ENCODE measurements at places on chromosomes 4 and X.
A peak's percentile ranks its signal among the peaks of the same experiment; 100 is the strongest.

- peak; percentile 42 for DNase-seq
Measured at GRCh38 chr4:3708103-3708510, 58.1 kb upstream of the ADRA2C start.

DNA sequence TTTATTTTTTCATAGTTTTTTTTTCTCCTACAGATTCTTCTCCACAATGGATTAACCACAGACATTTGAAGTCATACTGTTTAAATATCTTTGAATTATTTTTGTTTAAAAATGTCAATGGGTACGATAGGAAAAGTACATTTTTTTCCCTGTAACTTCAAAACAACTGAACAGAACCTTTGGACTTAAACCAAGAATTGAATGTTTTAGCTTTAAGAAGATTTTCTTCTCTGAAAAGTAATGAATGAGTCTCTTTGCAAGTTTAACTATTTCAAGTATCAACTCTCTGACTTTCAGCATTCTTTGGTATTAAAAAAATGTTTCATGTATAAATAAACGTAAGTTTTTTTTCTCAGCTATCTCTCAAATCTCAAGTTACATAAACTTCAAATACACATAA lies 364.3 kb downstream of the FBXO8 start:
- DNase-seq = no peak

DNA sequence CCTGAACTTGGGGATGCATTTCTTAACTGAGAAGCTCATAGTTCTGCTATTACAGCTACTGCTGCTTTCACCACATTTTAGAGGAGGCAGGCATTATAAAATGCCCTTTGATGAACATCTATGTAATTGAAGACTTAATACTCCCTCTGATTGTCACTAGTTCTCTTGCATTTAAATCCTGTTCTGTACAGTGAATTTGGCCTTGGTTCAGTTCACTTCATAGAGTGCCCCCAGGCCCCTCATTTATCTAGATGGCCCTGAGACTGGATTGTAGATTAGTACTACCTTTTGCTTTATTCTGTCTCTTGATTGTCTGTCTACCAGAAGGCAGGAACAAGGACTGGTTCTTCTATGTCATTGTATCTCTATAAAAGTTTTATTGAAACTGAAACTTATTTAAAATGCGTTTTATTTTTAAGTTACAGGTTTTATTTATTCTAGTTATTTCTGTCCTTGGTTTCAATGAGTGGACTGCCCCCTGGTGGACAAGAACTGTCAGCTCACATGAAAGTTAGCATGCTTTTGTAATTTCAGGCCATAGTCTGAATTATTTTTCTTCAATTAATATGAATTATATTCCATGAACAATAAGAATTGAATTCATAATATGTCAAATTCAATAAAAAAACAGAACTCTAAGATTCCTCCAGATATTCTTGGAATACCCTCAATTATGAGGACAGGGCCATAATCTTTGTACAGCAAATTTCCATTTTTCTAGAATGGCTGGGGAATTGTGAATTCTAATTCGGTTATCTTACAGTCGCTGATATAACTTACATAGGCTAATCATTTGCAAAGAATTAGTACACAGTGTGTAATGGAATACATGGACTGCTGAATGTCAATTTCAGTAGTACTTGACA lies 47.2 kb upstream of the TMEM33 start:
- no peak for DNase-seq

DNA sequence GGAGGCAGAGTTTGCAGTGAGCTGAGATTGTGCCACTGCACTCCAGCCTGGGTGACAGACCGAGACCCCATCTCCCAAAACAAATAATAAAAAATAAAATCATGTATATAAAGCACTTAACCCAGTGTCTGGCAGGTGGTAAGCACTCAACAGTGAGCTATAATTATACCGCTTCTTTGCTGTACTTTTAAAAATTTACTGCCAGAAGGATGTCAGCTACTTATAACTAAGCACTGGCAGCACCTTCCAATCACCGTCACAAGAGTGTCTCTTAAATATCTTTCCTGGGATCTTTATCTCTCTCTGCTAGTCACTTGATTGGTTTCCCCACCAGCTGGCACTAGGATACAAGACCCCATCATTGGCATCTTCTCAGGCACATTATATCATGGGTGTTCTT lies 53.9 kb upstream of the DAPP1 start:
- DNase-seq = no peak

GRCh38 chr4:125105561-125105960 lies 209.2 kb upstream of the FAT4 start:
- no peak for DNase-seq

DNA sequence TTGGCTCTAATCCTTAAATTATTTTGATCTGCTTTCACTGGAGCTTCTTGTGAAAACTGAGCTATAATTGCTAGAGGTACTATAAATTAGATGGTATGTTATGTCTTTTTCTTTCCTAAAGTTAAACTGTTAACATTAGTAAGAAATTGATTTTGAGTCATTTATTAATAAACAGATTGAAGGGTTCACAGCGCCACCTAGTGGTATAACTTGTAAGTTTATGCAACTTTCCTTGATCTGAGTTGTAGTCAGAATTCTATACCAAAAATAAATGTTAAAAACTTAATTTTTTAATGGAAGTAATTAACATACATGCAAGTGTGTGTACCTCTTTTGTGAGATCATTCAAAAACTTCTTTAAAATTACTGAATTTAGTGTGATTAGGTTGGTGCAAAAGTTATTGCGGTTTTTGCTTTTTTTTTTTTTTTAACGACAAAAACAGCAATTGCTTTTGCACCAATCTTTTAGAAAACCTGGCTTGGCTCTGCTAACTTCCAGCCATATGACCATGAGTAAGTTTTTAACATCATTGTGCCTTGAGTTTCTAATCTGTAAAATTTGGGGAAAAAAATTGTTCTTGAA lies 151.5 kb downstream of the CENPC start:
- DNase-seq = peak; percentile 15

DNA sequence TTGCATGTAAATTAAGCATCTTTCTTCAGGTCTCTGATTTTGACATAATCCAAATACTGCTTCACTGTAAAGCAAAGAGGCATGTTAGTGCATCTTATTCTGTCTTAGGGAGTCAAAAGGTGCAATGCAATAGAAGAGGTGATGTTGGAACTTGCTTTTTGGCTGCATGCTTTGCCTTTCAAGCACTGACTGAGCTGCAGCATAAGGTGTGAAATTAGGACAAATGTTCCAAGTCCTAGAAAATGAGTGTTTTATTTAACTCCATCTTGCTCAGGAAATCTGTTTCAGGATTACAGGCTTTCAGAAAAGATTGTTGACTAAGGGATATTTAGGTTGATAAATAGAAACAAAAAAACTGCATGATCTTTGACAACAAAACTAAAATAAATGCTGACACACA lies 30.8 kb downstream of the NAA11 start:
- no peak for DNase-seq

DNA sequence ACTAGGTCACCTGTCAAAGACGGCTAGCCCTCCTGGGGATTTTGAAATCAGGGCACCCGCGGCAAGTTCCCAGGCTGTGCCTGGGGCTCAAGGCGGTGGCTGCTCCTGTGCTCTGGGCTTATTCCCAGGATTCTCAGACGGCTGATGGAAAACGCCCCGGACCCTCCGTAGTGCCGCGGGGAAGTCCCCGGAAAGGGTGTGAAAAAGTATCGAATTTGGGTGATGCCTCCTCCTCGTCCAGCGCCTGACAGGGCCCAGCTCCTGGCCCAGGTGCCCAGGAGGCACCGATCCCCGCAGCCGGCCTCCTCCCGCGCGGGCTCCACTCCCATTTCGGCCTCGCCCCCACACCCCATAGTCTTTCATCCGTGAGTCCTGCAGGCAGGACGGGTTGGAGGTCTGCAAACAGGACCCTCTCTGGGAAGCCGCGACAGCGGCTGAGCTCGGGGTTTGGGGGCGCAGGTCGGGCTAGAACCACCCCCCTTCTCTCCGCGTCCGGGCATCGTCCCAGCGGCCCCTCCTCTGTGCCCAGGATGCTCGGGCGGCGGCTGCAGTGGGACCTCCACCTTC lies 1.1 kb upstream of the NSG1 start:
- no peak for DNase-seq

GRCh38 chrX:121307449-121307848 lies 260.0 kb downstream of the GLUD2 start:
- DNase-seq = peak; percentile 10

- DNase-seq = no peak
Measured at GRCh38 chrX:145923376-145923775, 105.7 kb downstream of the SLITRK2 start.

DNA sequence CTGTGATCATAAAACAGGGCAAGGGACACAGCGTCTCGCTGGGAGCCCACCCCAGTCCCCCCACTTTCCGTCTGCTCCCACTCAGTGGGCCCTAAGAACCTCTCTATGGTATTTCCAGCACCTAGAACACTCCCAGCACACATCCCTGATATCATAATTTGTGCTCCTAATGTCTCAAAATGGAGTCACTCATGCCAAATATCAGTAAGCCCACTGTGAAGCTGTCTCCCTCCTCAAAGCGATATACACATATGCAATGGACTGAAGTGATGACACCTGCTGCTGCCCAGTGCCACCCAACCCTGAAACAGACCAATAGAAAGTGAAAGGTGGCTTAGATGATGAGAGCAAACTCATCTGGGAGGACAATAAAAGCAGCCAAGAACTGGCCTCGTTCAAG lies 17.9 kb downstream of the ENPP6 start:
- DNase-seq = no peak

DNA sequence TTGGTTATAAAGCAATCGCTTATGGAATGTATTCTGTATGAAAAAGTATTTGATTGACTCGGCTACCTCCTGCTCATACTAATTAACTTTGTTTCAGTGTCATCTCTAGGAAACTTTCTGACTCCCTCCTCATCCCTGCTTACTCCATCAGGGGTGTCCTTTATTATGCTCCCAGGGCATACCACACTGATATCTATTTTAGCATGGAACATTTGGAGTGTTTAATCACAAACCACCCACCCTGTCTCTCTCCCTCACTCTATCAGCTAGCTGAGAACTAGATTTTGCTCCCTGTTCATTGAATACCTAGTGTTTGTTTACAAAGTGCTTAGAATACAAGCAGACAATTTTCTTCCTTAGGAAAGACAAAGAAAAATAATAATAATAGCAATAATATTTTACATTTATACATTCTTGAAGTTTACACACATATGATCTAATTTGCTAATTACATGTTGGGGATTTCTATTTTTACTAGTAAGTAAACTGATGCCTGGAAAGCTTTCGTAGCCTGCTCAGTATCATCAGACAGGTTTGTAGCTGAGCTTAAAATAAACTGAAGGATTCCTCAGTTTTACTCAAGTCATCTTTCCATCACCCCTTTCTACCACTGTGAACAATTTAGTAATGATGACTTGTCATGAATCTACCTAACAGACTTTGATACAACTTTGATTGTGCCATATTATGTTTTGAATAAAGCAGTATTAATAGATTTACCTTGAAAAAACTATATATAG lies 811.4 kb upstream of the HS3ST1 start:
- no peak for DNase-seq

DNA sequence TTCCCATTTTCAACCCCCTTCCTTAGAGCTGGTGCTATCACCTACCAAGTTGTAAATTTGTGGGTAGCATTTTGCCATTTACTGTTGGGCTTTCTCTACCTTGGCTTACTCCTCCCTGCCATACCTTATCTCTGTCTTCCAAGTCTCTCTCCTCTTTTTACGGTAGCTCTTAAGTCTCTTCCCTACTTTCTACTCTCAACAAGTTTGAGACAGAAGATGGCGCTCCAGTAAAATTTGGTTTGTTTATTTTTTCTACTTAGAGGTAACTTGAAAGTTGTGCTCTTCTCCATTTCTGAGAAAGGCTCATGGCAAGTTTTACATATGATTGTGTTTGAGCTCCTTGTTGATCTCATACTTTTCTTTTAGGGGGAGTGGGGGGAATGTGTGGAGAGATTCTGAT lies 1508.1 kb downstream of the TECRL start:
- no peak for DNase-seq

DNA sequence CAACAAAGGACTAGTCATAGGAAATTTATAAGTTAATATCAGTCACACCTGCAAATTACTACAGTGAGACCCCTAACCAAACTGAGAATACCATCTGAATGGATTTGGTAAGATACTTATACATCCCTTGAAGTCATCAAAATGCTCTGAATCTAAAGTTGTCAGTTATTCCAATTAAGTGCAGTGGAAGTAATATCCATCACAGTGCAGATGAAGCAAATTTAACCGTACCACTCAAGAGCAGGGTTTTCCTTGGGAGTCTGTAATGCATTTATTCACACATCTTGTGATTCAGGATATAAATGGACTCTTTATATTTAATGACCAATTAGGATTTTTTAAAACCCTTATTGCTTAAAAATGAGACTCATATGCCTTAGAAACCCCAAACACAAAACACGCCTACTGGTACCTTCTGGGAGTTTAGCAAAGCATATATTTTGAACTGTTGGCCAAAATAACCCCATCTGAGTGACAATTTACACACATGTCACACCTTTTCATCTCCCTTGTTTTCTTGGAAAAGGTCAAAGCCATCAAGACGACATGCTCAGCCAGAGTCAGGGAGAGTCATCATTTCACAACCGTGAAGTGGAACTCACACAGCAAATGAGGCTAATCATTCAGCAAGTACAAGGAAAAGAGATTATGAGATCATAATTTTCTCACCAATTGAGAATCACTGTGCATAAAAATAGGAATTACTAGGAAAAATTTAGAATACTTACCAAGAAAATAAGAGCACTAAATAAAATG lies 303.7 kb downstream of the HNRNPD start:
- DNase-seq = no peak

DNA sequence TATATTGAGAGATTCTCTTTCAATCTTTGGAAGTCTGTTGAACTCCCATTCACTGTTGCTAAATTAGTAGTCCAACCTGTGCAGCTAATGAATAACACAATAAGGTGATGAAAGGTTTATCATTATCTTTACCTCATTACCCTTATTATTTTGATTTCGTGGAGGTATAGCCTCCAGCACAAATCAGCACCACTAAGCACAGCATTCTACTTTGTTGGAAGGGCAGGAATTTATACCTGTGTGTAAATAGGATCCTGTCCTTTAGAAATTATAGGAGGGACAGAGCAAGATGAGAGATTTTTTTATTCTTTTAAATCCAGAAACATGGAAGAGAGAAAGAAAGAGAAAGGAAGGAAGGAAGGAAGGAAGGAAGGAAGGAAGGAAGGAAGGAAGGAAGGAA lies 454.1 kb downstream of the PDGFC start:
- no peak for DNase-seq

- DNase-seq = no peak
Measured at GRCh38 chr4:185797018-185797417, 15.0 kb downstream of the SORBS2 start.

DNA sequence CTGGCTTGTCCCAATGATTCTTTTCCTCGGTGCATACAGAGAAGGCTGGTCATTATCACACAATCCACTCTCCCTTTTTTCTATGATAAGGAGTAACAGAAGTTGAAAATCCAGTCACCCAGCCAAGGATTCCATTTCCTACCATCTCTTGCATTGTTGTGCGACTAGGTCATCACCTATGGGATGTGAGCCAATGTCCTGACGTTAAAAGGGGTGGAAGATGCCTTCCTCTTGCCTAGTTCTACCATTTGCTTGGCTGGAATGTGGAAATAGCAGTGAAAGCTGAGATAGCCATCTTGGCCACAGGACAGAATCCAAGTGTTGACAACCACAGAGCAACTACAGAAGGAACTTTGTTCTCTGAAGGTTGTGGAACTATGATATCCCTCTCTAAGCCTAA lies 132.2 kb upstream of the KIT start:
- DNase-seq = no peak
